Activated naive CD4-positive, alpha-beta T cell (primary cell): ENCODE measurements at places on chromosomes 13 and 19.
A peak's percentile ranks its signal among the peaks of the same experiment; 100 is the strongest.

DNA sequence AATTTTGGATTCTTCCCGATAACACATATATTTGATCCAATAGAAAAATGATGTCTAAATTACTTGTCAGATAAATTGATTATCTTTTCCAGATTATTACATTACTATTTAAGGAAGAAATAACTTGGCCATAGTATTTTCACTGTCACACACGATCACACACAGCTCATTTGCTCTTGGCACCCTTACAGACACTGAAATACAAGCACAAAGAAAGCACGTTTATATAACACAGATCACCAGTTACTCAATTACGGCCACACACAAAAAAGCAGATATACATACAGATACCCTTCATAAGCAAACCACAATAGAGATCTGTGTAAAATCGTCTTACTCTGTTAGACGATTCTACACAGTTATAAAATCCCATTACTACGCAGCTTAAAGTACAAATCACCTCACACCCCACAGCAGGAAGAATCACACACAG, 716 bp upstream of the ZNF420 start:
- no peak for DNase-seq

- DNase-seq: peak; percentile 35
Observed at GRCh38 chr13:108214441-108215271, 680 bp downstream of the LIG4 start.

GRCh38 chr13:47896546-47896945, 104.5 kb downstream of the SUCLA2 start:
- DNase-seq: no peak

GRCh38 chr19:53980539-53981375, 10.7 kb upstream of the CACNG6 start:
- no peak for DNase-seq

DNA sequence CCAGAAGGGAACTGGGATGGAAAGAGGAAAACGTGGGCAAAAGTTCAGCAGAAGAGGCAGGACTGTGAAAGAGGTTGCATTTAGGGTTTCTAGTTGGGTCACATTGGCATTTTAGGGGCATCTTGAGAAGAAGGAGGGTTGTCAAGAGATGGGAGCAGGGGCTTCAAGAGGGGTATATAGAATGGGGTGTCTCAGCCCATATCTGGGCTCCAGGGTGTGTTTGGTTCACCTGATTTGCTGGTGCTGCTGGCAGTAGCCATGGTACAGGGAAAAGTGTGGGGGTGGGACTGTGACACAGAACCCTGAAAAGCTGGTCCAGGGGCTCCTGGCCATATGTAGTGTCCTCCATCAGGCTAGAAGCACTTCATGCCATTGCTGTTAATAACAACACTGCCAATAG, 22.5 kb downstream of the MAST3 start:
- DNase-seq: no peak
